ENCODE measurements at places on chromosomes 7 and 10. TPM values are rescaled to one million over a fixed set of nuclear protein-coding genes. Genes with fewer than 3 reads are reported as not detected.
A peak's percentile ranks its signal among the peaks of the same experiment; 100 is the strongest.

DNA sequence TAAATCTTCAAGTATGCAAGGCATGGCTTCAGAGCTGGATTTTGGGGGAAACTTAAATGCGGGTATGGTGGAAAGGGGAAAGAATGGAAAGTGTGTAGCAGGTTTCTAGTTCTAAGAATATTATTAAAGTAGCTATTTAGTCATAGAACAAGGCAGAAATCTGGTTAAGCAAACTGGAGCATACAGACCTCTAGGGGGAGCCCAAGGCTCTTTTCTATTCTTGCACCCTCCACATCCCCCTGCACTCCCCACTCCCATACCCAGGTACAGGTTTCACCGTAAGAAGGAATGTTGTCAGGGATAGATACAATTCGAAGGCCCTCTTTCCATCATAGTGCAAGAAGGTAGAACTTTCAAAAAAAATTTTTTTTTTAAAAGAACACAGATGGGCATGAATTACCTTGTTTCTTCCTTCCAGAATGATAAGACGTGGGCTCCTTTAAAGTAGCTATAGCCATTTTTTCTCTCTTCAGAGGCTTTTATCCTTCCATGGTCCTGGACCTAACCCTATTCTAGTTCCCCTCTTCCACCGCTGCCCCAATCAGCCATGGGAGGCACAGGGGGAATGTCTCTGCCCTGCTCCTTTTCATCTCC lies 41.5 kb upstream of the SMIM30 start:
- no peaks in the 10 kb centered on the region for H3K36me3 ChIP-seq
- peak; percentile 13 for DNase-seq
- H3K27ac ChIP-seq: no peak overlapping the region
- peaks cover 8% of the 10 kb centered on the region for H3K27me3 ChIP-seq
- no peak overlapping the region for H3K4me3 ChIP-seq
- H3K4me1 ChIP-seq: no peaks in the 10 kb centered on the region

- no peak for DNase-seq
- no peaks in the 10 kb centered on the region for H3K27me3 ChIP-seq
- H3K4me1 ChIP-seq: no peaks in the 10 kb centered on the region
Observed at GRCh38 chr10:46530249-46531186, 25.9 kb downstream of the GPRIN2 start.

The SHH gene
- total RNA-seq: not detected

DNA sequence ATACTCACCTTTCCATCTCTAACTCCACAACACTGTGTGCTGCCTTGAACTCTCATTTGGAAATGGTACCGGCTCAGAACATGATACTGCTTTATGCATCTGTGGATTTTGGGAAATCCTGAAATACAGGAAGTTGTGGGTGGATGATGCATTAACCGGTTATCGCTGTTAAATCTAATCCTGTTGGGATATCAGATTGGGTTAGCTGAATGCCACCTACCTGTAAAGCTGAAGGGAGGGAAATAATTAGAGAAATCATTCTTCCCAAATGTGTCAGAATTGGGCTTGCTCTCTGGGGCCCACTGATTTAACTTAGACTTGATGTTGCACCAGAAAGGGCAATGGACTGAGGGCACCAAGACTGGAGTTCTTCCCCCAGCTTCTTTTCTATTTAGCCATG lies 54.0 kb downstream of the CH25H start:
- no peaks in the 10 kb centered on the region for H3K36me3 ChIP-seq
- no peak for DNase-seq
- no peak overlapping the region for H3K27ac ChIP-seq

The PON1 gene
- not detected for total RNA-seq

- H3K4me3 ChIP-seq: no peak overlapping the region
- no peaks in the 10 kb centered on the region for H3K36me3 ChIP-seq
- no peak overlapping the region for H3K27ac ChIP-seq
- DNase-seq: no peak
Observed at GRCh38 chr7:44278451-44279161, 46.8 kb downstream of the CAMK2B start.

GRCh38 chr10:27620430-27621397 lies 116.6 kb downstream of the RAB18 start:
- H3K4me1 ChIP-seq: no peaks in the 10 kb centered on the region
- no peak overlapping the region for H3K27ac ChIP-seq
- no peak for DNase-seq

DNA sequence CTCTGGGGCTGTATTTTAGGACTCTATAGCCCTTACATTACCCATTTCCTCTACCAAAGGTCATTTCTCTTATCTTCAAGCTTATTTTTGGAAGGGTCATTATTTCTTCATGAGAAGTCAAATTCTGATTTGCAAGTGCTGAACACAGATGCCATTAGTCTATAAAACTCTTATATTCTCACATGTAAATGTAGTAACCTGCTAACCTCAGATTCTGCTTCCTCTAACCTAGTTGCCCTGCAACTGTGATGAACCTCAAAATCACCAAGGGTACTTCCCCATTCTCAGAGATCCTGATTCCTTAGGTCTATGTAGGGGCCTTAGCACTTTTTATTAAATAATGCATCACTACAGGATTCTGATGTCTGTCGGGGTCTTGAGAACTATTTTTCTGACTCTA lies 6.3 kb downstream of the FAS start:
- peaks cover 73% of the 10 kb centered on the region for H3K4me1 ChIP-seq
- H3K36me3 ChIP-seq: peaks cover 17% of the 10 kb centered on the region
- H3K27ac ChIP-seq: peak overlapping the region; percentile 16
- DNase-seq: no peak
- H3K4me3 ChIP-seq: peak overlapping the region; percentile 9
- H3K27me3 ChIP-seq: no peaks in the 10 kb centered on the region

GRCh38 chr7:69968969-69969556 lies 370.8 kb downstream of the AUTS2 start:
- no peak overlapping the region for H3K4me3 ChIP-seq
- no peak overlapping the region for H3K27ac ChIP-seq
- H3K4me1 ChIP-seq: no peaks in the 10 kb centered on the region
- DNase-seq: no peak

GRCh38 chr10:59362144-59362958 lies at the start of gene FAM13C:
Gene FAM13C (minus strand): TSS chr10:59362549. CDS start chr10:59362460, 89 bp downstream.
- DNase-seq: peak; percentile 19
- H3K4me3 ChIP-seq: peak within 1 kb of the TSS; percentile 39
- no peaks in the 10 kb centered on the region for H3K36me3 ChIP-seq
- peaks cover 8% of the 10 kb centered on the region for H3K4me1 ChIP-seq
- peaks cover 15% of the 10 kb centered on the region for H3K27me3 ChIP-seq
- H3K27ac ChIP-seq: no peak within 1 kb of the TSS

The SORBS1 gene
- 0.13 TPM for total RNA-seq

DNA sequence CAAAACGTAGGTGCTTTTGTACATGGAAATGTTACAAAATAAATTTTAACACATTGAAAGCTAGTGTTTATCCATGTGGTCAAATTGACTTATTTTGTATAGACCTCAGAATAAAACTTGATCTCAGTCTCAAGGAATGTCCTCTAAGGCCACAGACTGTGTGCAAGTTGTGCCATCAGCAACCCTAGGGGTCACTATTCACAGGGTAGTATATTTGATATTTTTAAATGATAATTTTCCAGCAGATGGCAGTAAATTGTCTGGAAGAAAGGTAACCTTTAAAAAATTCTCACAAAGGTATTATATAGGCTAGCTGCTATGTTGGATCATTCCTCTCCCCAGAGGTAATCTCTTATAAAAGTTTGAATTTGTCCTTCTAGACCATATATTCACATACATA lies 12.9 kb upstream of the SNX10 start:
- H3K36me3 ChIP-seq: no peaks in the 10 kb centered on the region
- H3K27me3 ChIP-seq: no peaks in the 10 kb centered on the region
- peak; percentile 10 for DNase-seq
- peaks cover 24% of the 10 kb centered on the region for H3K4me1 ChIP-seq
- no peak overlapping the region for H3K27ac ChIP-seq

- DNase-seq: no peak
- no peak overlapping the region for H3K4me3 ChIP-seq
- H3K36me3 ChIP-seq: peaks cover 2% of the 10 kb centered on the region
- H3K4me1 ChIP-seq: peaks cover 8% of the 10 kb centered on the region
Observed at GRCh38 chr7:23175938-23176337, 5.9 kb upstream of the NUP42 start.

GRCh38 chr7:127514499-127514898 lies 70.9 kb downstream of the GCC1 start:
- no peak overlapping the region for H3K4me3 ChIP-seq
- H3K27ac ChIP-seq: no peak overlapping the region
- no peaks in the 10 kb centered on the region for H3K36me3 ChIP-seq
- peak; percentile 3 for DNase-seq
- H3K4me1 ChIP-seq: no peaks in the 10 kb centered on the region

- peaks cover 3% of the 10 kb centered on the region for H3K36me3 ChIP-seq
- DNase-seq: peak; percentile 40
- H3K27ac ChIP-seq: no peak overlapping the region
- H3K27me3 ChIP-seq: peaks cover 29% of the 10 kb centered on the region
Observed at GRCh38 chr10:27258838-27259812, 18.5 kb upstream of the ACBD5 start.

DNA sequence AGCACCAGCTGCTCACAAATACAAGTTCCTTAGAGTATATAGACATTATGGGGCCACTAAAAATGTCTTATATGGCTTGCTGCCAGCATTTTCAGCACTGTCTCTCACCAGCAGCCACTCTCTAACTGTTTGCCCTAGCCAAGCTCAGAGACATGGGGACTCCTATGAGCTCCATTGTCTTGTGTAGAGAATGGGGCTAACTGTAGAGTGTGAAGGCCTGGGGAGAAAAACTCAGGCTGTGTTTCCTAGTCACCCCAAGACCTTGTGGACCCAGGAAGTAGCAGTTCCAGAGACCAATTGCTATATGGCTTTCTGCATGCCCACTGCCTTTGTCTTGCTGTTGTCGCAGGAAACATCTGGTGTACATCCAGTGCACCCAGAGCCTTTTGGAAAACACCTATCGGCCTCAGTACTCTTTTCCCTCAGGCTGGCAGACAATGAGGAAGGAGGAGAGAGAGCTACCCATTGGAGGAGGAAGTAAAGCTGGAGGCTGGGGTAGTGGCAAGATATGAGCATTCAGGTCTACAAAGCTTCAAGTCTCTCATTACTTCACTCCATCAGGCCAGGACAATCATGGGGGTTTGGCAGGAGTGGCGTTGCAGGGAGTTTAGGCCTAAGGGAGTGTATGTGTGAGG lies 28.4 kb downstream of the ENTPD1 start:
- H3K4me1 ChIP-seq: peaks cover 3% of the 10 kb centered on the region
- H3K27me3 ChIP-seq: peaks cover 14% of the 10 kb centered on the region
- no peak overlapping the region for H3K27ac ChIP-seq
- H3K36me3 ChIP-seq: no peaks in the 10 kb centered on the region

DNA sequence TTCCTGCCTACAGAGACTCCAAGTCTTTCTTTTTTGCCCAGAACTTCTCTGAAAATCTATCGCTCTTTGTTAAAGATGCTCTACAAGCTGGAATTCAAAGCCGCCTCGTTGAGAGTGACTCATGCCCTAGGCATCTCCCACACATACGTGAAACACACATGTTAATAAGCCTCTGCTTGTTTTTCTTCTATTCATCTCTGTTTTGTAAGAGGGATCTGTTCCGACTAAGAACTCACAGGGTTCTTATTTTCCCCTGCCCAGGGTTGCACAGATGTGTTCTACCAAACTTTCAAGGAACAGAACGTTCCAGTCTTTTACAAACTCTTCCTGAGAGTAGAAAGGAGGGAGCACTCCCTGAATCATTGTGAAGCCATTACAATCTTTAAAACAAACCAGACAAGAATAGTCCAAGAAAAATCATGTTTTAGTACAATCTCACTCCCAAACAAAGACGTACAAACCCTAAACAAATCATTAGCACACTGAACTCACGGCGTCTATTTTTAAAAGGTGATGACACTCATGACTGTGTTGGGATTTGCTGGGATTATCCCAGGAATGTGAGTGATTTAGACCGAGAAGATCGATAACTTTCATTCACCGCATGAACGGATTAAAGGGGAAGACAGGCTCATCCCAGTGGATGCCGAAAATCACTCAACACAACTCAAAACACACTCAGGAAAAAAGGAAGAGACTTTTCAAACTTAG lies 55.3 kb upstream of the INPP5A start:
- peaks cover 7% of the 10 kb centered on the region for H3K27me3 ChIP-seq
- no peak for DNase-seq
- H3K27ac ChIP-seq: no peak overlapping the region
- H3K4me1 ChIP-seq: no peaks in the 10 kb centered on the region

GRCh38 chr10:90777621-90778020 lies 80.2 kb downstream of the HTR7 start:
- H3K36me3 ChIP-seq: no peaks in the 10 kb centered on the region
- DNase-seq: no peak
- H3K27me3 ChIP-seq: peaks cover 2% of the 10 kb centered on the region

GRCh38 chr7:157486007-157486755 lies 149.4 kb downstream of the DNAJB6 start:
- H3K36me3 ChIP-seq: no peaks in the 10 kb centered on the region
- peaks cover 2% of the 10 kb centered on the region for H3K27me3 ChIP-seq
- H3K4me3 ChIP-seq: no peak overlapping the region
- peaks cover 15% of the 10 kb centered on the region for H3K4me1 ChIP-seq
- no peak for DNase-seq

GRCh38 chr10:75538144-75538543 lies 106.7 kb downstream of the LRMDA start:
- no peak overlapping the region for H3K27ac ChIP-seq
- no peaks in the 10 kb centered on the region for H3K4me1 ChIP-seq
- no peak overlapping the region for H3K4me3 ChIP-seq
- DNase-seq: no peak
- peaks cover 3% of the 10 kb centered on the region for H3K27me3 ChIP-seq

Measured in activated CD8-positive, alpha-beta T cell treated with anti-CD3 and anti-CD28 coated beads for 36 hours (primary cell).